ENCODE measurements at places on chromosomes 7 and 10.

DNA sequence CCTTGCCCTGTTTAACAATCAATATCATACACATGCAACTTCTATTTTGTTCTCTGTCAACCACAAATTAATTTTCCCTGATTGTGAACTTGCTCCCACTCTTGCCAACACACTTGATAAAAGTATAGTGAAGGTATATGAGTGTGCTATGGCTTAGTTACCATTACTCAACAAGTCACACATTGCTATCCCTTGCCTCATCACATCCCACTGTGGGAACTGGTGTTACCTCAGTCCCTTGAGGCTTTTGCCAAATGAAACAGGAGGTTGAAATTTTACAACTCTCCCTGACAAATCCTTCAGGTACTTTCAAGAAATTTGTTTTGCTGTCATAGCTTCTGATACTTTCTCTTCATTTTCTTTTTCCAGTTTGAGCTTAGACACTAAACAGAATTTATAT is 472.5 kb upstream of the SEMA3D start:
- DNase-seq = no peak

DNA sequence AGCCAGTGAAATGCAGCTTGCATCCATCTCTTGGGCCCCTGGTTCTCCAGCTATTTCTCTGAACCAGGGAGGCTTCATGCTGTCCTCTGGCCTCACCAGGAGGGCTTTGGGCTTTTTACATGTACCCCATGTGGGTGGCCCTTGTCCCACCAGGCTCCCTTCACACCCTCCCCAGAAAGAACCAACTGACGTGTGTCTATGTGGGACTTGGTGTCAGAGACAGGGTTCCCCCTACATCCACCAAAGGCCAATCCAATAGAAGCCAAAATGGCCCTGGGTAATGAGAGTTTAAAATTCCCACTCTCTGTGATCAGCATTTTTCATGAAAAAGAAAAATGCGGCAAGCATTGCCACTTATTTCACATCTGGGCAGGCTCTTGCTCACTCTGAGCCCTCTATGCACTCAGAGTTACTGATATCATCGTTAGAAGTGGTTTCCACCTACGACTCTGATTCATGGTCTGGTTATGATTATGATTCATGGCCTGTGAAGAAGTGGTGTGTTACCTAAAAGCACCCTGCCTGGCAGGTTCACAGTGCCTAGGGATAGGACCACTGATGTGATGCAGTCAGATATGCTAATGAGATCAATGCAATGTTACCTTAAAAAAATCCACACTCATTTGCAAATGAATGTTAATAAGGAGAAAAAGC is 133.5 kb downstream of the BUB3 start:
- peak; percentile 4 for DNase-seq

- no peak for DNase-seq
These were observed 5.5 kb downstream of the LHPP start for GRCh38 chr10:124467165-124467564.

- DNase-seq = no peak
These were observed 186.2 kb downstream of the MACC1 start for GRCh38 chr7:20030915-20031362.

GRCh38 chr10:77084431-77085144 is 553.0 kb downstream of the KCNMA1 start:
- no peak for DNase-seq

DNA sequence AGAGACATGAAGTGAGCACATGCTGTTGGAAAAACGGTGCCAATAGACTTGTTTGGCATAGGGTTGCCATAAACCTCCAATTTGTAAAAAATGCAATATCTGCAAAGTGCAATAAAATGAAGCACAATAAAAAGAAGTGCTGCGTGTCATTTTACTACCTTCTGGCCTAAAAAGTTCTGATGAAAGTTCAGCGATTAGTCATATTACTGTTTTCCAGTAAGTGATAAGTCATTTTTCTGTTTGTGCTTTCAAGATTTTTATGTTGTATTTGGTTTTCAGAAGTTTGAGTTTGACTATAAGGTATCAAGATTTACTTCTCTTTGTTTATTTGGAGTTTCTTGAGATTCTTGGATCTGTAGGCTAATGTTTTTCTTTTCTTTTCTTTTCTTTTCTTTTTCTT is 16.8 kb downstream of the AOAH start:
- DNase-seq = no peak

GRCh38 chr10:92200564-92200963 is 90.3 kb downstream of the CPEB3 start:
- DNase-seq = no peak

Measured in activated CD8-positive, alpha-beta memory T cell treated with anti-CD3 and anti-CD28 coated beads for 4 hours (primary cell).